ENCODE measurements at places on chromosomes 4 and X.

DNA sequence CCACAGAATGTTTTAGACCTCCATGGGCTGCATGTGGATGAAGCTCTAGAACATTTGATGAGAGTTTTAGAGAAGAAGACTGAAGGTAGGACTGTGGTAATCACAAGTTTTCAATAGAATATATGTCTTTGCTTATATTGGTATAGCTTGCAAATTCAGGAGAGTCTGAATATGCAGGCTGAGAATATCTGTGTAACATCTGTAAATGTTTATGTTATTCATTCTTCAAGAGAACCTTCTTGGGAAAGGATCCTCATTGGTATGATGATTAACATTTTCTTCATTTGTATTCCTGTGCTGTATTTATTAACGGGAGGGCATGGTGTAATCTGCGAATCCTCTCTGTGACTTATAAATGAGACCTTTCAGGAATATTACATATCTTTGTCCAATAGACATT is 52.1 kb upstream of the RHOH start:
- no peak for DNase-seq

GRCh38 chrX:31376408-31377022 is 304.7 kb upstream of the FTHL17 start:
- DNase-seq, result no peak

DNA sequence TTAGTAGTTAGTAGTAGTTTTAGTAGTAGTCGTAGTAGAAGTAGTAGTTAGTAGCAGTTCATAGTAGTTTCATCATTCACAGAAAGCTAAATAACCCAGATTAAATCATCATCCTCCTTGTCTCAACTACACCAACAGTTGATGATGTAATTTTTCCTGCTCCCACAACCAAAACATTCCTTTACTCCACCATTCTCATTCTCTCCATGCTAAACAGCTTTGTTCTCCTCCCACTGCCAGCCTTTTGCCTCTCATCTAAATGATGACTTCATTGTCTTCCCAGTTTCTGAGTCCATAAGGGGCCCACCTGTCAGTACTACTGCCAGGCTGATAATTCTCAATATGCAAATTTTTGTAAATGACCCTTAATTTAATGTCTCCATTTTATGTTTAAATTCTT is 68.9 kb downstream of the ARHGAP24 start:
- DNase-seq, result no peak

DNA sequence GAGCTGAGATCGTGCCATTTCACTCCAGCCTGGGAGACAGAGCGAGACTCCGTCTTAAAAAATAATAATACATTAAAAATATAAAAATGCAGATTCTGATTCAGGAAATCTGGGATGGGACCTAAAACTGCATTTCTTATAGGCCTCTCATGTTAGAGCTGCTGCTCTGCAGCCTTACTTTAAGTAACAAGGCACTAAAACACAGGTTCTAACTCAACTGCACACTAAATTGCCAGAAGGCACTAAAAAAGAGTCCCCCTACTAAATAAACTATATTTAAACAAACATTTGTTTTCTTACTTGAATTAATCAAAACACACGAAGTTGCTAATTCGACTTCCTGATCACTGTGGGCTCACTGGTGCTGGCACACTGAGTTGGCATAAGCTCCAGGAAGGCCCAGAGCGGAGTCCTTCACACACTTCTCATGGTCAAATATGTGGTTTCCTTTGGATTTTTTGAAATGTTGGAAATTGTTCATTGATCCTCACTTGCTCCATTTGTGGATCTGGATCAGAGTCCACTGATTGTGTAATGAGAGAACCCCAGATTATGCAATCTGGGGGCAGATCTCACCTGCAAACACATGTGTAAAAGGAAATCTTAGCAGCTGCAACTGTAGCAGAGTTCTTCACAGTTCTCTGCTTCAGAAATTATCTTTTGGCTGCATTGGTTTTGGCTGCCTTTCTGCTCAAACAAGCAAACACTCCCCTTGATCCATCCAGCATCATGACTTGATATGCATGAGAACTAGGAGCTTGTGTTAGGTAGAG is 59.3 kb downstream of the AFF1 start:
- no peak for DNase-seq

GRCh38 chr4:114323841-114324240 is 274.8 kb upstream of the UGT8 start:
- DNase-seq, result no peak

DNA sequence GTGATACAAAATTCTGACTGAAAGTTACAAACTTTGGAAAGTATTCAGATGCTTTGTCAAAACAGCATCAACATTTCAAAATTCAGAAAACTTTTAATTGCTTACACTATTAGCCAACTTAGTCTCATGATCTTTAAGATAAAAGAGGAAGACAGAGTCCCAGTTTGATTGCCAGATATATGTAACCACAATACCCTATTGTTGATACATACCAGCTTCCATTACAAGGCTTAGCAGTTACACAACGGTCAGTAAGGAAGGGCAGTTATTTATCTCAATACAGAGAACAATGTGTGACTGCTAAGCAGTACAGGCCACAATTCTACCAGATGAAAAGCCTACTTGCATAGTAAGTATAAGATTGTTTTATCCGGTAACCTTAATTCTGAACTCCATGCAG is 138.4 kb downstream of the SPANXN3 start:
- no peak for DNase-seq

DNA sequence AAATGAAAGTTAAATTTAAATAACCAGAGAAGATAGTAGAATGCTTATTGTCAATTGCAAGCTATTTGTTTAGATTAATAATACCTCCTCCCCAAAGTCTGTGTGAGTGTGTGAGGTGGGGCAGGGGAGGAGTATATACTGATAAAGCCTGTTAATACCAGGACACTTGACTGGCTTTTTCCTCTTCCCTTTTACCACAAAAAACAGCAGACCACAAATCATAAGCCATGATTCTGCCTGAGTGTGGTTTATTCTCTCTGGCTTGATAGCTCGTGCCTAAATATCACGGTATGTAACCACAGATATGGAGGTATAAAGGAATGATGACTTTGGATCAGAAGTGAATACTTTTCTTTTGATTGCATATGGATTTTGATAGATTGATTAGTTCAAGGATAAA is 21.9 kb upstream of the SCRG1 start:
- no peak for DNase-seq

DNA sequence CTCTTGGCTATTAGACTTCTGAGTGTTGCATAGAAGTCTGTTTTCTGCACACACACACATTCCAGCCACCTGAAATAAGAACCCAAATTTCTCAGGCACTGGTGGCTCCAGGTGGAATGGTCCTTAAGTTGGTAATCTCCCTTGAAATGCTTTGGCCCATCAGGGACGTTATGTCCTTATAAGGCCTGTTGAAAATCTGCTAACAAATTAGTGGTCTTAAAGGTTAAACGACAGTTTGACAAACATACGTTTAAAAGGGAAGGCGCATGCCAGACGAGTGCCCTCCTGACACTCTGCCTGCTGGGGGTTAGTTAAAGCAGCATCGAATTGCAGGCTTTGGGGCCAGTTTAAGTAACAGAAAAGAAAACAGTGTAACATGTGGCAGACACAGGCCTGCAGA is 125.0 kb downstream of the TBX22 start:
- DNase-seq, result no peak

DNA sequence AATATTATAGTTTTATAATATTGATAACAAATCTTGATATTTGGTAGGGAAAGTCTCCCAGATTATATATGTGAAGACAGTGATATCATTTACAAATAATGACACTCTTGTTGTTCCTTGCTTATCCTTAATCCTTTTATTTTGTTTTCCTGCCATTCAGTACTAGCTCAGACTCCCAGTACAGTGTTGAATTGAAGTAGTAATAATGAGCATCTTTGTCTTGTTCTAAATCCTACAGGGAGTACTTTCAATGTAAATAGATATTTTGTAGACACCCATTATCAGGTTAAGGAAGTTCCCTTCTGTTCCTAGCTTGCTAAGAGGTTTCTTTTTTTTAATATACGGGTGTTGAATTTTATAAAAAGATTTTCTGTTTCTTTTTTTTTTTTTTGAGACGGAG is 33.0 kb downstream of the WWC2 start:
- DNase-seq, result no peak

GRCh38 chr4:114015444-114015899 is 36.0 kb upstream of the ARSJ start:
- peak; percentile 66 for DNase-seq

DNA sequence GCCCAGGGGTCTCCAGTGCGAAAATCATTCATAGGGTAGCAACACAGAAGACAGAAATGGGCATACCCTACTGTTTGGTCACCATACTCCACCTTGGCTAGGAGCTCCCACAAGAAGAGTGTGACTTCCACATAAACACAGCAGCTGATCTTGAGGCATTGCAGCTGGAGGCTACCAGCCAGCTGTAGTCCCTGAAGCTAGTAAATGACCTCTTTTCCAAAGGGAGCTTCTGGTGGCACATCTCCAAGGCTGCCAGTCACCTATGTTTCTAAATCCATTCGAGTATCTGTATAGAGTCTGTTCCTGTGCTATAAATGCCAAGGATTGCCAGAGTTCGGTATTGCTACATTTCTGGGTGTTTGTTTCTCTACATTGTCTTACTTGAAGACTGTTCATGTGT is 21.3 kb upstream of the PNPLA4 start:
- no peak for DNase-seq

DNA sequence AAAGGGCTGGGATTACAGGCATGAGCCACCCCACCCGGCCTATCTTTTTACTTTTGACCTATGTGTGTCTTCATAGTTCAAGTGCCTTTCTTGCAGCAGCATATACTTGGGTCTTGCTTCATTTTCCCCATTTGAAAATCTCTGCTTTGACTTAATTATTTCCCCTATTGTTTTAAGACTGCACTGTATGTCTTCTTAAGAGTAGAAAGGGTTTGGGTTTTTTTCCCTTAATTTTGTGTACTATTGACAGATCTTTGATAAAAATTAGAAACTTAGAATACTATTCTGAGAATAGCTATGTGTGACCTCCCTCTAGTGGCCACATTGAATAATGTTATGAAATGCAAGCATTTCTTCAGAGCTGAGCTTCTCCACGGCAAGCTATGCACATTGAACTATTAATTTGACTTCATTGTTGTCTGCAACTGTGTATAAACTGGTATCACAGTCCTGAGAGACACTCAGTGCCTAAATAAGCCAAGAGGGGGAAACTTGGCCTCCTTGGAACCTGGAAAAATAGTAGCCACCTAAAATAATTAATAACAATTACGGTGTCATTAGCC is 8.7 kb upstream of the SLC25A4 start:
- peak; percentile 30 for DNase-seq

DNA sequence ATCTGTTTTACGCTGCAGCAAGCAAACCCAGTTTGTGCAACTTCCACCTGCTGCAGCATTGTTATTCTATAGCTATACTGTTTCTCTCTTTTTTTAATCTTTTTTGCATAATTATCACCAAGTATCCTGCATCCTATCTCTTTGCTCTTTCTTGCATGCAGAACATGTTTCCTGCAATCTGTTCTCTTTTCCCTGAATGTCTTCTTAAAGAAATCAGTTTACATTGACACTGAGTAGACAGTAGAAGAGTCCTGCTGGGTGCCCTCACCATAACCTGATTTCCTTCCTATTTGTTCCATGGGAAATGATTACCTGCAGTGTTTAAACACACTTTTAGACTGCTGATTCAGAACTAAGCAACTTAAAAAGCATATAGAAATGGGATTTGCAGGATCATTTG is 964.7 kb downstream of the PCDH19 start:
- no peak for DNase-seq

GRCh38 chr4:95980877-95981360 is 141.0 kb downstream of the PDHA2 start:
- no peak for DNase-seq

DNA sequence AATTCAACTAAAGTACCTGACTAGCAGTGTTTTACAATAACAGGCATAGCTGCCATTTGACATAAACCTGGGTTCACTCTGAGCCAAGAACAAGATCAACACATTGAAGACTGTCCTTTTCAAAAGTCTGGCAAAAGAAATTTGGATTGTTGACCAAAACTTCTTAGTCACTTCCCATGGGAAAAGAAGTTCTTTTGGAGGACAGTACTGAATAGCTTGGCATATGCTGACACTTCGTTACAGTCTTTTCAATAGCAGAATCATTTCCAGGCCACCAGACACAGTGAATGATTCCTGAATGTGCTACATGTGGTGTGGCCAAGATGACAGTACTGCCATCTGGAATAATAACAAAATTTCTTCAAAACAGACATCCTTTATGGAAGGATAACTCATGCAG is 560.3 kb downstream of the GRID2 start:
- no peak for DNase-seq

DNA sequence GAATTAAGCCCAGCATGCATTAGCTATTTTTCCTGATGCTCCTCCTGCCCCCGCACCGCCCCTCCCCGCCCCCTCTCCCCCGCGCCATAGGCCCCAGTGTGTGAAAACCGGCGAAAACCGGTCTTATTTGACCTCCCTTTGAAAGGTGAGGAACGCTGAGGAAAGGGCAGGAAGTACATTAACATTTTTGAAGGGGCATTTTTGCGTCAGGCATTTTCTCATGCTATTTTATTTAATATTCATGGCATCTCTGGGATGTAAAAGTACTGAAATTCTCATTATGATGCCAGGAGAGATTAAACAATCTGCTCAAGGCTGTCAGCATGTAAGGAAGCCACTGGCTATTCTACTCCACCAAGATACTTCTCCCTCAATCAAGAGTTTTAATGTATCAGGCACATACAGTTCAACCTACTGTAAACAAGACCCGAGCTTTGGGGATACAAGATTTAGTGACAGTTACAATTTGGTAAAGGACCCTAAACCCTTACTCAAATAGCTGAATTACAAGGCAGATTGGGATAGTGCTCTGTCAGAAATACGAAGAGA is 1.2 kb upstream of the NMU start:
- DNase-seq, result no peak

DNA sequence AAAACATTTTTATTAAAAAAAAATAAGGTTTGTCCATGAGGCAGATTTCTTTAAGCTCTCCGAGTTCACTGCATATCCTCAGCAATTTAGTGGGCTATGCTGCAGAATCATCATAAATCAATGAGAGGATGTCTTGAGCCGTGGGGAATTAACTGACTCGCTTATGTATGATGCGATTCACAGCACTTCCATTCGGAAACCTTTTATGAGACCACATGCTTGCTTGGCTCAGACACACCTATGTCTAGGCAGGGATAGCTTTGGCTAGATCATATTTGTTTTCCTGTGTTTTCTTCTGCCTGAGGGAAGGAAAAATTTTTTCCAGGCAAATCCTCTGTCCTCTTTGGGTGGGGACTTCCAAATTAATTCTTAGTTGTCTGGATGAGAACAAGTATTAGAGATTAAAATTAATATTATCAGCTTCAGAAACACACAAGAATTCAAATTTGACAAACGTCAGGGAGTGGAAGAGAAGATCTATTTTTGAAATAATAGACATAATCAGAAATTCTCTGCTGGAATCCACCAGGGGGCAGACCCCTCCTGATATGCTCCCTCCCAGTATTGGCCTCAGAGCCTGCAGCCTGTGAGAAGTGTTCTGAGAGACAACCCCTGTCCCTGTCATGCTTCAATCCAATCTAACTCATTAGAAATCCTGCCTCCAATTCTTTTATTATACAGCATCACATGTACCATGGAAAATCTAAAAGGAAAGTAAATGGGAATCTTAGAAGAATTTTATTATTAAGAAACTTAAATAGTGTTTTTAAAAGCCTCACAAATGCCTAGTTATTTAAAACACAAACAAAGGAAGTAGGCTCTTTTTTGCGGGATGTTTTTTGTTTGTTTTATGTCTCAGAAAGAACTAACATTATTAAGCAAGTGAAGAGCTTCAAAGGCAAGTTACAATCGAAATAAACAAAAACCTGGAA is 345.1 kb upstream of the TACR3 start:
- DNase-seq, result peak; percentile 28

GRCh38 chrX:74902806-74903205 is 22.4 kb downstream of the NEXMIF start:
- DNase-seq, result no peak

GRCh38 chrX:50393902-50394301 is 76.7 kb downstream of the DGKK start:
- DNase-seq, result no peak
